Activated CD8-positive, alpha-beta memory T cell treated with anti-CD3 and anti-CD28 coated beads for 1 hour (primary cell): ENCODE measurements at places on chromosomes 11 and 22.

GRCh38 chr11:71250523-71251150, 1.7 kb downstream of the SHANK2 start:
- no peak for DNase-seq

DNA sequence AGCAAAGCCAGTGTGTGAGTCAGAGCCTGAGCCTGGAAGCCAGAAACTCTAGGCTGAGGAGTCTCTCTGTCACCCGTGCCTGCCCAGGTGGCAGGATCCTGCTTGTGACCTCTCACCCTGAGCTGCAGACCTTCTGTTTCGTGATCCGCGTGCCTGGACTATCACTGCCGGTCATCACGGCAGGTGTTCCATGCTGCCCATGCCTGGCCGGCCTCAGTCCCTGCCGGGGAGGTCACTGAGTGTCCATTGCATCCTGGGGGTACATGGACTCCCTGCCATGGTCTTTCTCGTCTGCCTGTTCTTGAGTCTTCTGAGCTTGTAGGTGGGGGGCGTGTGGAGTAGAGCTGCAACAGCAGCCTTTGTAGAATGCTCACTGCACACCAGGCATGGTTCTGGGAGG, 1032.4 kb downstream of the TBC1D22A start:
- no peak for DNase-seq

DNA sequence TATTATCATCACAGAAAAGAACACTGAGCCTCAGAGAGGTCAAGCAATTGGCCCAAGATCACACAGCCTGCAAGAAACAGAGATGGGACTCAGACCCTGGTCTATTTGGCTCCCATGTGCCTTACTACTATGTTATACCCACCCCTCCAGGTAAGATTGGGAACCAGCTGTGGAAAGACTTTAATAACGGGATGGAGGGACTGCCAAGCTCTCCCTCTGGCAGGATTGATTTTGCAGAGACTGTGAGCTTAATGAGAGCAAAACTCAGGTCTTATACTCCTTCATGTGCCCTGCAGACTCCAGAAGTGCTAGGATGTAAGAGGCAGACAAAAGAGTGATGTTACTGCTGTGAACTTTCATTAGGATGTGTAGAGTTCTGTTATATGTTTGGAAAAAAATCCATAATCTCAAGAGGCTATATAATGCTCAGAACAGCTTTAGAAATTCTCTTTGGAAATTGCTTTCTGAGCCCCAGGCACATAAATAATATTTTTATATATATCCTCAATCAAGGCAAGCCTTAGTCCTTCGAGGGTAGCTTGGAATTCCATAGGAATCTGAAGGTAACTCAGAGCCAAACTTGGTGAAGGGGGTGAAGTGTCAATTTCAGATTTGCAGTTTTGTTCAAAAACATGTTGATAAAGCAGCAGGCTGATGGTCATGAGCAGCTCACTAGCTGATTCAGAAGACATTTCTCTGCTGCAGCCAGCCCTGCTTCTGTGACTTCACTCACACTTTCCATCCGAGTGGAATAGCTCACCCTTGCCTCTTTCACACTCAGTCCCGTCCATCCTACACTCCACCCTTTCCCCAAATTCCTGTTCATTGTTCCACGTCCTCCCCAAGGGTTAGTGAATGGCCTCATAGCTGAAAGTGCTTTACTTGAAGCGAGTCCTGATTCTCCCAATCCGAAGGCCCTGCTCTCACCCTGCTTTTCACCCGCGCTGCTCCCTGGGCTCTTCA, 188.8 kb downstream of the SNX19 start:
- no peak for DNase-seq

DNA sequence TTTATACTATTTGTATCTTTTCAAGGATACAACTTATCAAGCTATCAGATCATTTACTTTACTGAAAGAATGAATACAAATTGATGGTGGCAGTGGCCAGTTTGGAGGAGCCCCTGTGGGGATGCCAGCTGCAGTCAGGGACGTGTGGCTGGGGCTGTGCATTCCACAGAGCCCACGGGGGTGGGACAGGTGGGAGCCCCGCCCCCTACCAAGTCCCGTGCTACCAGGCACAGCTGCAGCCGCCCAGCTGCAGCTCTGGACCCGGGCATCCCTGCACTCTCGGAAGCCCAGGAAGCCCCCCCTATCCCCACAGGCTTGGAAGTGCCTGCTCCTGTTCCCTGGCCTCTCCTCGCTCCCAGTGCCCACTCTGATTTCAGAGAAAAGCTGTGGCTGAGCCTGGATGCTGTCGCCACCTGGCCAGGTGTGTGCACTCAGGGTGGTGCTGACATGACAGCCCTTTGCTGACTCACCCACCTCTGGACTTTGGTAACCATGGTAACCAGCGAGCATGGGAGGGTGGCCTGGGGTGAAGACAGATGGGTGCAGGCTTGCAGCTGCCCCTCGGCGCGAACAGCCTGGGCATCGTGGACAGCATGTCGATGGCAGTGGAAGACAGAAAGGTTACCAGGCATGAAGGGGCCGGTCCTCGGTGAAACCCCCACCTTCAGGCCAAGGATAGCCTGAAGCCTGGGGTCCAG, 138.1 kb downstream of the SBF2 start:
- DNase-seq: no peak

GRCh38 chr22:33920197-33920540, at the start of gene LARGE1:
LARGE1 (minus strand) TSS chr22:33920476.
- no peak for DNase-seq

GRCh38 chr11:22768281-22768680, 61.3 kb downstream of the SVIP start:
- no peak for DNase-seq

- DNase-seq: no peak
These were observed 20.6 kb upstream of the MUC5B start for GRCh38 chr11:1202154-1202775.

DNA sequence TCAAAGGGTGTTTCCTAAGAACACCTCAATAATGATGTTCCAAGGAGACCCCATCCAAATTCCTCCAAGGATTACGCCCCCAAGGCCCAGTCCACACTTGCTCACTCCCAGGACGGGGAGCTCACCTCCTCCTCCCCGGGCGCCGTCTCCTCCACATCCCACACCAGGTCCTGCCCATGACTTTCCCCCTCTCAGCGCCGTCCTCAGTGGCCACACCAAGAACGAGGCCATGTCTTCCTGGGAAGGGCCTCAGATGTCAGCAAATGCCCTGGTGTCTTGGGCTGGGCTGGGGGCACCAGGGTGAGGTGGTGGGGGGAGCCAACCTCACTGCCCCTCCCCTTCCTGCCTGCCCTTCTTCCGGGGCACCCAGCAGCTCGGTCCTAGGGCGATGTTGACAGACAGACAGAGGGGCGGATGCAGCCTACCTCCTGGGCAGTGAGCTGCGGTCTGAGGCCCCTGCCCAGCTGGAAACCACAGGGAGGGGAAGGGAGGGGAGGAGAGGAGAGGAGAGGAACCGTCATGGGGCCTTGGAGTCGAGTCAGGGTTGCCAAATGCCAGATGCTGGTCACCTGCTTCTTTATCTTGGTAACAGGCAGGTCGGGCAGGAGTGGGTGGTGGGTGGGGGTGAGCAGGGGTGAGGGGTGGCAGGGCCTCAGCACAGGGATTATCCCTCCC, at the start of the genes C11orf21 and TSPAN32:
Gene C11orf21 (minus strand): TSS at position 288 of the 675 bp plus-strand sequence. CDS start 110 bp downstream, at position 178.
Gene TSPAN32 (plus strand): TSS at position 383 of the 675 bp plus-strand sequence. CDS start 137 bp downstream, at position 520.
- DNase-seq: no peak

DNA sequence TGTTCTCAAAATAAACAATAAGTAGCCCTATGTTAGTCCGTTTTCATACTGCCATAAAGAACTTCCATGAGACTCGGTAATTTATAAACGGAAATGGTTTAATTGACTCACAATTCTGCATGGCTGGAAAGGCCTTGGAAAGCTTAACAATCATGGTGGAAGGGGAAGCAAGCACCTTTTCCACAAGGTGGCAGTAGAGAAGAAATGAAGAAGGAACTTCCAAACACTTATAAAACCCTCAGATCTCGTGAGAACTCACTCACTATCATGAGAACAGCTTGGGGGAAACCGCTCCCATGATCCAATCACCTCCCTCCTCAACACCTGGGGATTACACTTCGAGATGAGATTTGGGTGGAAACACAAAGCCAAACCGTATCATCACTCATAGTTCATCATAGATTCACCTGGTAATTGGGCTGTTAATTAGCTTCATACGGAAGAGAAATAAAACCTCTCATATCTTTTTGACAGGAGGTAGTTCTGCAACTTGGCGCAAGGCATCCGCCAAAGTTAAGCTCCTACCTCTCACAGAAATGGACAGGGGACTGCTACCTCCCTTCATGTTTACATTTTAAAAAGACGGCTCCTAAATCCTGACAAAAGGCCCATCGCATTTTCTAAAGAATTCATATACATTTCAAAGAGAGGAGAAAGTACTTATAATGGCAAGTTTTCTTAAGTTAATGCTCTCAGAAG, 49.0 kb downstream of the MUC15 start:
- DNase-seq: no peak

DNA sequence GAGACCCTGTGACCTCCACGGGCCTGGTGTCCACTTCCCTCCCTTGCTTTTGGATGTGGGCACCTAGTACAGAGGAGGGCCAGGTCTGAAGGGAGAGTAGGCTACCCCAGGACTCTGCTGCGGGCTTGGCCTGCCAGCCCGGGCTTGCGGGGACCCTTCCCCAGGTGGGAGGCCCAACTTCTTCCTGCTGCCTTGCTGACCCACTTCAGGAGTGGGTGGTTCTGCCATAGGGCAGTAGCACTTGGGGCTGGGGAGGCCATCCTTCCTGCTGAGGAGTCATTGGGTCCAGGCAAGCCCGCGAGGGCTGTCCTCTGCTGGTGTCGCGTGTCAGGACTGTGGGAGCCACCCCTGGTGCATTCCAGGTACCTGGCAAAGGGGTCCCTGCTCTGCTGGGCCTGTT, 1250.0 kb downstream of the BRD1 start:
- DNase-seq: no peak
